ENCODE measurements at places on chromosomes 7 and 10. TPM values are rescaled to one million over a fixed set of nuclear protein-coding genes. Genes with fewer than 3 reads are reported as not detected.

NPY4R gene
- not detected for polyA plus RNA-seq

GDF2 gene
- 0.39 TPM for polyA plus RNA-seq

- peaks cover 2% of the 10 kb centered on the region for H3K27me3 ChIP-seq
- H3K4me3 ChIP-seq = no peak overlapping the region
- no peaks in the 10 kb centered on the region for H3K4me1 ChIP-seq
These were observed 30.5 kb downstream of the PLXNA4 start for GRCh38 chr7:132545756-132546155.

DNA sequence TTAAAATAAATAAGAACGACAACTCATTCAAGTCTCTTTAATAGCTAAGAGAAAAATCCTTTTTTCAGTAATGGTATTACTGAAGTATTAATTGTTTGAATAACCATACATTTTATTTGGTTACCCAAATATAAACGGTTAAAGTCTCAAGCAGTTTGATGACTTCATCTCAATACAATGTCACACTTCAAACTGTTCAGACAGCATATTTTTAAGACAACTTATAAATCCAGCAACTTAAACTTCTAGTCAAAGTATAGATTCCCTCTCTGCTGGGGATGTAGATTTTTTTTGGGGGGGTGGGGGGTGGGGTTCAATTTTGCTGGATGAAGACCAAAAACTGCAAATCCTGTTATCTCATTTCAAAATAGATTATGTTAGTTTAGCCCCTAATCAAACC, 42.0 kb downstream of the GNA12 start:
- peak overlapping the region; percentile 97 for H3K27ac ChIP-seq
- DNase-seq = no peak
- H3K36me3 ChIP-seq = no peaks in the 10 kb centered on the region
- no peak overlapping the region for H3K4me3 ChIP-seq
- peaks cover 51% of the 10 kb centered on the region for H3K4me1 ChIP-seq

DNA sequence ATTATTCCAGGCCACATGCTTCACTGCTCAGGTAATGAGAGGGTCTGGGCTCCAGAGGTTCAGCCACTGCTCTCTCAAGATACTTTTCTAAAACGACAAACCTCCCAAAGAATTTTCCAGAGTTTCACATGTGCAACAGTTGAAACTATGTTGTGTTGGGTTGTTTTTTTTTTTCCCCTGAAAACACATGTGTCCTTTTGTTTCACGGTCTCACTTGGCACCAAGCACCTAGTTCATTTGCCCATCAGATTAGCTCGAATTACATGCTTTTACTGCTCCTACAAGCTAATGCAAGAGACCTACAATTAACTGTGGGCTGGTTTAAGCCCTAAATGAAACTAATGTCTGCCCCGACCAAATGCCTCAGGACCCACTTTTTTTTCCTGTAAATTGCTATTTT, 313.3 kb downstream of the FGFR2 start:
- H3K4me1 ChIP-seq = peaks cover 21% of the 10 kb centered on the region
- H3K4me3 ChIP-seq = no peak overlapping the region
- H3K36me3 ChIP-seq = no peaks in the 10 kb centered on the region

DNA sequence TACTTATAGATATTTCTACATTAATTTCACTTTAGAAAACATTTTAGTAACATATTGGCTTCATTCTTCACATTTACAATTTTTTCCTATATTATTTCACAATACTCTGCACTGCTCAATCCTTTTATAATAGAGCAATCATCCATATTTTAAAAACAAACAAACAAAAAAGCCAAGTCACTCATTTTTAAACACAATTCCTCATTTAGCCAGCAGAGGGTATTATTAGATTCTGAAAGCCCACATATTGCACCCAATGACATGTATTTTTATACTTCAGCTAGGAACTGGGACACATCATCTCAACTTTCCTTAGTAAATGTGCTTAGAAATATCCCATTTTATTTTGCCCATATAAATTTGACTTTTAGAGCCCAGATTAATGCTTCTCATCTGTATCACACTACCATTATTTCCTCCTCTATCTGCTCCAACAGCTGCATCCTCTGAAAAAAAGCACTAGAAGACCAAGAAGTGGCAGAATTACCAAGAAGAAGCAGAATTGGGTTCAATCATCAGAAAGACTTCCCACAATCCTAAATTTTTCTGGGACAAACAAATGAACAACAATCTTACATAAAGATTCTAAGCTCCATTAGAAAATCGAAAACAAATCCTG, 29.5 kb downstream of the CTNNA3 start:
- peak; percentile 19 for DNase-seq
- H3K36me3 ChIP-seq = no peaks in the 10 kb centered on the region

GRCh38 chr10:28520346-28520745, 12.6 kb upstream of the WAC start:
- H3K4me3 ChIP-seq = no peak overlapping the region
- H3K4me1 ChIP-seq = no peaks in the 10 kb centered on the region
- no peaks in the 10 kb centered on the region for H3K36me3 ChIP-seq
- no peak for DNase-seq
- no peaks in the 10 kb centered on the region for H3K27me3 ChIP-seq

GRCh38 chr10:21364196-21365114, 161.0 kb downstream of the SKIDA1 start:
- peaks cover 19% of the 10 kb centered on the region for H3K4me1 ChIP-seq
- H3K4me3 ChIP-seq = no peak overlapping the region
- H3K36me3 ChIP-seq = no peaks in the 10 kb centered on the region
- no peaks in the 10 kb centered on the region for H3K27me3 ChIP-seq
- DNase-seq = peak; percentile 44

- H3K27ac ChIP-seq = no peak overlapping the region
- peaks cover 56% of the 10 kb centered on the region for H3K27me3 ChIP-seq
- no peak for DNase-seq
- H3K36me3 ChIP-seq = no peaks in the 10 kb centered on the region
- no peaks in the 10 kb centered on the region for H3K4me1 ChIP-seq
These were observed 64.4 kb upstream of the LEP start for GRCh38 chr7:128176696-128177095.

DNA sequence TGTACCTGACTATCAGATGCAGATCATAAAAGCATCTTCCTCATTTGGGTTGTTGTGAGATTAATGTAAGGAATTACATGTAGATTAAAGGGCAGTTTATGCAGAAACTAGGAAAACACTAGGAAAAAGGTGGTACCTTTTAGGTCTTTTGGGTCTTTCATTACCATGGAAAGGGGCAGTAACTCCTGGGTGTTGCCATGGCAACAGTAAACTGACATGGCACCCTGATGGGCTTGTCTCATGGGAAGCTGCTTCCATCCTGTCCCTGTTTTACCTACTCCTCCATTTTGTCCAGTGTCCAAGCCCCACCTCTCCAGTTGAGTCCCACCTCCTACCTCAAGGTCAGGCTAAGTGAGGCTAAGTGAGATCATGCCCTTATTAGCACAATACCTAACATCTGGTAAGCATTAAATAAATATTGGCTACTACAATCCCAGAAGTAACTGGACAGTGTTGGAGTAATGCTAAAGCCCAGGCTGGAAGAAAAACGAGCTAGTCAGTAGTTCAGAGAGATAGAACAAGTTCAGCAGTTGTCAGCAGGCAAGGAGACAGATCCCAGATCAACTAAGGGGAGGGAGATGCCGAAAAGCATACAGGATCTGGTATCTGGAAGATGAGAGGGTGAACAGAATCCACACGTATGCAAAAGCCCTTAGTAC, 240.0 kb upstream of the AUTS2 start:
- H3K4me3 ChIP-seq = no peak overlapping the region
- no peaks in the 10 kb centered on the region for H3K36me3 ChIP-seq
- DNase-seq = peak; percentile 39
- no peaks in the 10 kb centered on the region for H3K27me3 ChIP-seq
- no peak overlapping the region for H3K27ac ChIP-seq

DNA sequence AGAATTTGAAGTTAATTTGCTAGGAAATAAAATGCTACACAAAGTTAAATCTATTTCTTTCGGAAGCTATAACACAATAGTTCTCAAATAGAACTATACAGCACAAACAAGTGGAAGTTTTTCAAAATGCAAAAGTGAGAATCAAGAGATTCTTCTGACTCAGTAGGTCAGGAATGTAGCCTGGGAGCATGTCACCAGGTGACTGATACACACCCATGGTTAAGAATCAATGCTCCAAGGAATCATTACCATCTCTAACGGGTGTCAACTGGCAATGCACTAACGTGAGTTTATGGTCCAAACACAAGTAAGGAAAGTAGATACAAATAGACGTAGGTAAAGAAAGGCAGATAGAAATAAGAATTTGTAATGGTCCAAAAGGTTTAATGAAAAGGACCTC, 170.5 kb downstream of the SRPK2 start:
- H3K36me3 ChIP-seq = no peaks in the 10 kb centered on the region
- no peak overlapping the region for H3K4me3 ChIP-seq
- no peaks in the 10 kb centered on the region for H3K4me1 ChIP-seq
- no peaks in the 10 kb centered on the region for H3K27me3 ChIP-seq
- peak overlapping the region; percentile 23 for H3K27ac ChIP-seq

GRCh38 chr7:50268223-50268622, 36.3 kb upstream of the IKZF1 start:
- no peak for DNase-seq
- no peaks in the 10 kb centered on the region for H3K36me3 ChIP-seq
- H3K27ac ChIP-seq = no peak overlapping the region
- no peaks in the 10 kb centered on the region for H3K4me1 ChIP-seq
- H3K27me3 ChIP-seq = no peaks in the 10 kb centered on the region

All from hepatocyte (in vitro differentiated cells).